ENCODE measurements at places on chromosomes 1 and 21. TPM values are rescaled to one million over a fixed set of nuclear protein-coding genes. Genes with fewer than 3 reads are reported as not detected.

NCMAP gene
- total RNA-seq, result not detected

YBX1 gene
- total RNA-seq, result 521 TPM

GNG12 gene
- 274 TPM for total RNA-seq

NPHS2 gene
- total RNA-seq, result not detected

MARK1 gene
- total RNA-seq, result 4.1 TPM

LENEP gene
- not detected for total RNA-seq

Measured in dermis lymphatic vessel endothelial cell (primary cell).